ENCODE measurements at places on chromosomes 12 and 14.
A peak's percentile ranks its signal among the peaks of the same experiment; 100 is the strongest.

DNA sequence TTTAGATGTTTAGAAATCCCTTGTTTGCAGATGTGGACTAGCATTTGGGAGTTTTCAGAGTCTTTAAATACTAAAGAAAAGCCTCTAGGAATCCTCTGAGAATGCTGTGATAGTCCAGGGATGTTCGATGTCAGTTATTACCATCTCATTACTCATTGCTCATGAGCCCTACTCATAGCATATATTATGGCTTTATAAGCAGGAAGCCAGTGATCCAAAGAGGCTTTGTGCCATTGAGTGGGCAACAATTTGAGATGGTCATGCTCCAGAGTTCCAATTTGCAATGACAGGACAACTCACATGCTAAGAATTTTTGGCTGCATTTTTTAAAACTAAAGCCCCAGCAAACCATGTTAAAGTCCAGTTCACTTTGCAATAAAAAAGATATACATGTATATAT, 163.0 kb downstream of the OTOGL start:
- no peak for DNase-seq

DNA sequence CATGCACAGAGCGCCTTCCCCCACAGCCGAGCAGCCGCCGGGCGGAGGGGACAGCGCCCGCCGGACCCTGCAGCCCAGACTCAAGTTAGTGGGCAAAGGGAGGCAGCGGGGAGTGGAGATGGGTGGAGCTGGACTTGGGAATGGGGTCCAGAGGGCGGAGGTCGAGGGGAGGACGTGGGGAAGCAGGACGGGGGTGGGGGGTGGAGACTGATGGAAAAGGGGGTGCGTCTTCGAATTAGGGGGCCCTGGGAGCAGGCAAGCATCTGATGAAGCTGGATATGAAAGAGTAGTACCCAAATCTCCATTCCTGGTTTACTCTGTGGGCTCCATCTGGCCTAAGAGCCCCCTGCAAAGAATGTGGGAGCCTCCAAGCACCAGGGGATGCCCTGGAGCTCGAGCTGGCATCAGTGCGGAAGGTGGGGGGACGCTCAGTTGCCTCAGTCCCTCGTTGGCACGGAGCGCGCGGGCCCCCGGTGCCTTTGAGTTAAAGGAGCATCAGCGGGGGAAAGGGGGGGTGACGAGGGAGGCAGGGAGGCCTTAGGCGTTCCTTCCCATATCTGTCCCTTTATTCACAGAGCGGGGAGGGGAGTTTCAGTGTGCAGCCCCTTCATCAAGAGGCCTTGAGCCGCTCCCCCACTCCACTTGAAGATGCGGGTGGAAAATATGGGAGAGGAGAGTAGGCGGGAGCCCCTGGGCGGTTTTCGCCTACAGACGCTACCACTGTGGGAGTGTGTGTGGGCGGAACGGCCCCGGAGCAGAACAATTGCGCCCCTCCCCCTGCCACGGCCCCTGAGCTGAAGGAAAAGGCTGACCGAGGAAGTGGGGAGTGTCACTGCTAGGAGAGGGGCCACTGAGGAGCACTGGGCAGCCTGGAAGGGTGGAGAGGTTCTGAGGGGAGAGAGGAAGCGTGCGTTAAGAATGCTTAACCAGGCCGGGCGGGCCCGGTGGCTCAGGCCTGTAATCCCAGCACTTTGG, 644 bp downstream of the NAB2 start:
- DNase-seq: peak; percentile 71

DNA sequence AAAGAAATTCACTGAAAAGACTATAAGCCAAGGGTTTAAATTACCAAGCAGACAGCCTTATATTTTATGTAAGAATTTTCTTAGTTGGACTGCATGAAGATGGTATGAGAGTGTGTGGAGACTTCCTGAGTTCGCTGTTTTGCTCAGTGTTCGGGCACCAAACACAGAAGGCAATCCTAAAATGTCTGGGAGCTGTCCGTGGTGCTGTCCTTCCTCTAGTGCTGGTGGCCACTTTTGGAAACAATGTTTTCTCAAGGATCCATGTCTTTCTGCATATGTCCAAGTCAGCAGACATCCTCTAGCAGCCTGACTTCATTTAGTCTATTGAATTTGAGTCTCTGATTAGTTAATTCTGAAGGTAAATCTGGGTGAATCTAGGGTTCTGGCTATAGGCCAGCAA, 135.8 kb downstream of the SLC8A3 start:
- DNase-seq: no peak

- DNase-seq: peak; percentile 83
These were observed 3.7 kb downstream of the GPR132 start for GRCh38 chr14:105061428-105062047.

DNA sequence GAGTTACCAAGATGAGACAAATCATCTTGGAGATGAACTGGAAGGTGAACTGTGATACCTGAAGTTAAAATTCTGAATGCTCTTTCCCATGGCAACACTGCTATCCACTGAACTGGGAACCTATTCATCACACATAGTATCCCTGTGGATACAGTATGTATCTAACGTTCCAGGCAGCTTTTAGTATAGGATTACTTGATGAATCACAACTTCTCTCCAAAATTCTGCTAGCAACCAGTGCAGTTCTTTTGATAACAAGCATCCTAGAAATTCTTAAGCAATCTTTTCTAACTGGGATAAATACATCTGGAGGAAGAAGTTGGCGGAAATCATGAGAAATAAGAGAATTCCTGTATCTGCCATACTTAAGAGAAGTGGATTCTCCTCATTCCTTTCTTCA, 66.4 kb downstream of the PAWR start:
- DNase-seq: no peak

GRCh38 chr12:93200291-93200917, 177.3 kb upstream of the NUDT4 start:
- DNase-seq: no peak

DNA sequence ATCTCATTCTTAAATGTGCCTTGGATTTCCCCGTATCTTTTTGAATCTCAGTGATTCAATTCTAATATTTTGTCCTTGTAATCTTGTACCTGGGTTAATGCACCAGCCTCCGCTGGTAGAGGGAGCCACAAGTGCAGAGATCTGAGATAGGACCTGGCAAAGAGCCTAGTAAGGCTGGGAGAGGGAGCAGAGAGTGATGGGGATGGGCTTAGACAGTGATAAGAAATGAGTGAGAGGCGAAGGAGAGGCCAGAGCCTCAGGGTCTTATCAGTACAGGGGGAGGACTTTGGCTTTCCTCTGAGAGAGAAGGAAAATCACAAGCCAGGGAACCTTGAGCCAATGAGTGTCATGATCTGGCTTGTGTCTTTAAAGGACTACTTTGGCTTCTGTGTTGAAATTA, 30.5 kb upstream of the LMNTD1 start:
- no peak for DNase-seq

GRCh38 chr12:91582811-91583210, 400.2 kb upstream of the DCN start:
- no peak for DNase-seq

DNA sequence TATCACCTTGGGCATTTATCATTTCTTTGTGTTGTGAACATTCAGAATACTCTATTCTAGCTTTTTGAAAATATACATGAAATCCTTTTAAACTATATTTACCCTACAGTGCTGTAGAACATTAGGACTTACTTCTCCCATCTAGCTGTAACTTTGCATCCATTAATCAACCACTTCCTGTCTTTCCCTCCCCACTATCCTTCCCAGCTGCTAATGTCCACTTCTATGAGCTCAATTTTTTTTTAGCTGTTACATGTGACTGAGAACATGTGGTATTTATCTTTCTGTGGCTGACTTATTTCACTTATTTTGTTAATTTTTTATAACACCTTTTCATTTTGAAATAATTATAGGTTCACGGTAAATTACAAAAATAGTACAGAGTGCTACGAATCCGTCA, 136.0 kb downstream of the LMNTD1 start:
- no peak for DNase-seq

GRCh38 chr12:50533971-50534370, 29.2 kb downstream of the DIP2B start:
- DNase-seq: no peak

DNA sequence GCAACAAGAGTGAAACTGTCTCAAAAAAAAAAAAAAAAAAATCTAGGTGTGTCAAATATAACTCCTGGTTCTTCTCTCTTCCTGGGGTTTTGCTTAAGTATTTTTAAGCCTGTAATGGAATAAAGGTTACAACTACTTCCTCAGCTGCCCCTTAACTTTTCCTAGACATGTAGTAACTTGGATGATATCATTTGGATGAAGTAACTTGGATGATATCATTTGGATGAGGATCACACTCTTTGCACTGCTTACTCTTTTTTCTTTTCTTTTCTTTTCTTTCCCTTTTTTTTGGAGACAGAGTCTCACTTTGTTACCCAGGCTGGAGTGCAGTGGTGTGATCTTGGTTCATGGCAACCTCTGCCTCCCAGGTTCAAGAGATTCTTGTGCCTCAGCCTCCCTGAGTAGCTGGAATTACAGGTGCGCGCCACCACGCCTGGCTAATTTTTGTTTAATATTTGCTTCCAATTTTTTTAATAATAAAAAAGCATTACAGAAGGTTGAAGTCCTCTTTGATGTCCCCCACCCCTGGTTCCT, 775 bp upstream of the FAM186A start:
- no peak for DNase-seq

GRCh38 chr14:68794130-68794850, 1.4 kb upstream of the ZFP36L1 start:
- peak; percentile 88 for DNase-seq

GRCh38 chr12:6272300-6273204, 37.9 kb upstream of the PLEKHG6 start:
- DNase-seq: no peak

- no peak for DNase-seq
These were observed 8.3 kb downstream of the KRT7 start for GRCh38 chr12:52241205-52241842.

DNA sequence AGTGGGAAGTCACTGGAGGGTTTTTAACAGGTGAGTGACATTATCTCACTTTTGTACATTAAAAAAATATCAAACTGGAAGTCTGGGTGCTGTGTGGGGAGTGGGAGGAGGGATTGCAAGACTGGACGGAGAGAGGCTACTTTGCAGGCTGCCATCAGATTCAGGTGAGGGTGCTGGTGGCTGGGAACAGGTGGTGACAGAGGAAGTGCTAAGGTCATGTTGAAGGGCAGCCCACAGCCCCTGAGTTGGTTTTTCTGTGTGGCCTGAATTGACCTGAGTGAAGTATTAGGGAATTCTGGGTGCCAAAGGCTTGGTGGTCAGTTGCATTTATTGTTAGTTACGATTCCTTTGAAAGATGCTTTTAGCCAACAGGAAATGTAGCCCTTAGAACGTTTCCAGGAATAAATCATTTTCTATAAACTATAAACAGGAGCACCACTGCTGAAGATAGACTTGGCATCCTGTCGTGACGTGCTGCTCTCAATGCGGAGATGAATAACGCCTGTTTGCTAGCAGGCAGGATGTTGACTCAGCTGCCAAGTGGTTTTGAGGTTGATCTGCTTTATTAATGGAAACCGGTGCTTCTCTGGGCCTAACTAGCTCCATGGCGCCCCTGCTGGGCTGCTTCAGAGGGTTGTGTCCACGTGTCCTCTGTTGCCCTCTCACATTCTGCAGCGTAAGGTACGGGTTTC, 707.5 kb upstream of the TMEM132C start:
- peak; percentile 77 for DNase-seq

- DNase-seq: no peak
These were observed 214.2 kb upstream of the KRR1 start for GRCh38 chr12:75725521-75726111.
